ENCODE measurements at places on chromosomes 6 and 20. TPM values are rescaled to one million over a fixed set of nuclear protein-coding genes. Genes with fewer than 3 reads are reported as not detected.

Gene OPRL1
- total RNA-seq = 0.16 TPM

Gene MMP24
- total RNA-seq = not detected

Gene TRAPPC3L
- not detected for total RNA-seq

Gene GPX5
- total RNA-seq = not detected

Gene LY6G6D
- total RNA-seq = not detected

Gene HAO1
- total RNA-seq = not detected

Gene SIGLEC1
- total RNA-seq = not detected

Gene ZBP1
- total RNA-seq = 0.68 TPM

Gene HLA-G
- 0.93 TPM for total RNA-seq

Gene RAB44
- total RNA-seq = not detected

Gene ATP6V1G2
- 1.5 TPM for total RNA-seq

Gene MEI4
- total RNA-seq = not detected

- H3K4me3 ChIP-seq = no peak overlapping the region
- peaks cover 3% of the 10 kb centered on the region for H3K4me1 ChIP-seq
- H3K27ac ChIP-seq = no peak overlapping the region
- DNase-seq = no peak
- peaks cover 28% of the 10 kb centered on the region for H3K27me3 ChIP-seq
Observed at GRCh38 chr20:50014570-50015562, 32.1 kb downstream of the SNAI1 start.

DNA sequence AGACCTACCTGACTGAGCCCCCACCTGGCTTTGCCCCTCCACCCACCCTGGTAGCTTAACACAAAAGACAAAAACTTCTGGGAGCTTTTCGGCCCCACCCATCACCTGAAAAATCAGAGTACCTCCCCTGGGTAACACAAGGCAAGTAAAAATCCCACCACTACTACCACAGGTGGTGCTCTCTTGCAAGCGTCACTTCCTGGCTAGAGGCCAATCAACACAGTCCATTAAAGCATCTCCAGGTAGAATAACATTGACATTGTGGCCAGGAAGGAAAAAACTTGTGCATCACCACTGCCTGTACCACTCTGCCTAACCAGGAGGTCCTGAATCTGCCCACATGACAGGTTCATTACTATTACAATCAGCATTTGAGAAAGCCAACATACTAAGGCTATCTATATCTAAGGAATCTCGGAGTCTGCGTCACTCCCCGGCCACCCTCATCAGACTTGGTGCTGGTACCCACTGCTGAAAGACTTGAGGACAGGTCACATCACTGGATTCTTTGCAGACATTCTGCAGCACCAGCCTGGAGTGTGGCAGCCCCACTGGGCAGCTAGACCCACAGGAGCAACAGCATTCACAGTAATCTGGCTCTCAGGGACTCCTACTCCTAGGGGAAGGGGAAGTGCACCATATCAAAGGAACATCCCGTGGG lies 125.9 kb downstream of the CDK19 start:
- H3K4me3 ChIP-seq = no peak overlapping the region
- no peaks in the 10 kb centered on the region for H3K27me3 ChIP-seq
- peaks cover 22% of the 10 kb centered on the region for H3K4me1 ChIP-seq
- no peak for DNase-seq

DNA sequence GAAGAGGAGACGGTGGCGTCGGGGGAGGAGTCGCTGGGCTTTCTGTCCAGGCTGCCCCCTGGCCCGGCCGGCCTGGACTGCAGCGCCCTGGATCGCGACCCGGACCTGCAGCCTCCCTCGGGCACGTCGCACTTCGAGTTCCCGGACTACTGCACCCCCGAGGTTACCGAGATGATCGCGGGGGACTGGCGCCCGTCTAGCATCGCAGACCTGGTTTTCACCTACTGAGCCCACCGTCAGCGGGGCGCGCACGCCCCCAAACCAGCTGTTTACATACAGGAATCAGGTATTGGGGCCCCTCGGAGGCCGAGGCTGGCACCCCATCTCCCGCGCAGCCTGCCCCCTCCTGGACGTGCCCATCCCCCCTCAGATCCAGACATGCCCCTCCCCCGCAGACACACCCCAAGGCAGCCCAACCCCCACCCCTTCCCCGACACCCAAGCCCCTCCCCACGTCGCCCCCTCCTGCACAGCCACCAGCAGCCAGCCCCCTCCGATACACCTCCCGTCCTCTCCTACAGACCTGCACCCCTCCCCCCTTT lies 1.4 kb downstream of the SOX12 start:
- H3K27me3 ChIP-seq = no peaks in the 10 kb centered on the region
- peaks cover 11% of the 10 kb centered on the region for H3K36me3 ChIP-seq
- no peak for DNase-seq
- peaks cover 35% of the 10 kb centered on the region for H3K4me1 ChIP-seq
- peak overlapping the region; percentile 83 for H3K4me3 ChIP-seq

DNA sequence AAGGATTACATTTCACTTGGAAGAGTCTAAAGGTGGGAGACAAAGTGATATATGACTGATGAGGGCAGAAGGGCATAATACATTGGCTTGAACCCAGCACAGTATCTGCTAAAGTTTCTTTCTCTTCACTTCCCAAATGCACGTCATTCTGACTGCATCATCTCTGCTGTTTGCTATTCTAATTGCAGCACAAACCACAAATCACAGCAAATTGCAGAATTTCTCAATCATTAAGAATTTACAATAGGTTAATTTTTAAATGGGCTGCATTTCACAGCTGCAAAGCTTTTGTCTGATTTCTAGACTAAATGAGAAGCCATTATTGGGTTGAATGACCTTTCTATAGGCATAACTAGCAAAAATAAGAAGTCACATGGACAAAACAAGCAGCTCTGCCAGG lies 337.0 kb downstream of the RNGTT start:
- H3K4me3 ChIP-seq = no peak overlapping the region
- peaks cover 10% of the 10 kb centered on the region for H3K4me1 ChIP-seq
- DNase-seq = no peak
- H3K36me3 ChIP-seq = peaks cover 11% of the 10 kb centered on the region
- H3K27me3 ChIP-seq = no peaks in the 10 kb centered on the region

DNA sequence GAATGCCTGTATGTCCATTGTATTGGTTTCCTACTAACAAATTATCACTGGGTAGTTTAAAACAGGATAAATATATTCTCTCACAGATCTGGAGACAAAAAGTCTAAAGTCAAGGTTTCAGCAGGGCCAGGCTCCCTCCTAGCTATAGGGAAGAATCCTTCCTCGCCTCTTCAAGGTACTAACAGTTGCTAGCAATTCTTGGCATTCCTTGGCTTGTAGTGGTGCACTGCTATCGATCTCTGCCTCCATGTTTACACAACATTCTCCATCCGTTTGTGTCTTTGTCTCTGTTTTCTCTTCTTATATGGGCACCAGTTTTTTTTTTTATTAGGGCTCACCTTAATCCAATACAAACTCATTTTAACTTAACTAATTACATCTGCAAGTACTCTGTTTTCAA lies 48.9 kb downstream of the OR2B6 start:
- H3K36me3 ChIP-seq = no peaks in the 10 kb centered on the region
- H3K4me3 ChIP-seq = no peak overlapping the region
- no peak overlapping the region for H3K27ac ChIP-seq
- no peak for DNase-seq
- peaks cover 12% of the 10 kb centered on the region for H3K27me3 ChIP-seq
- no peaks in the 10 kb centered on the region for H3K4me1 ChIP-seq

GRCh38 chr6:91171754-91172462 lies 585.0 kb upstream of the MAP3K7 start:
- no peaks in the 10 kb centered on the region for H3K27me3 ChIP-seq
- no peak overlapping the region for H3K27ac ChIP-seq
- no peak overlapping the region for H3K4me3 ChIP-seq
- no peak for DNase-seq

DNA sequence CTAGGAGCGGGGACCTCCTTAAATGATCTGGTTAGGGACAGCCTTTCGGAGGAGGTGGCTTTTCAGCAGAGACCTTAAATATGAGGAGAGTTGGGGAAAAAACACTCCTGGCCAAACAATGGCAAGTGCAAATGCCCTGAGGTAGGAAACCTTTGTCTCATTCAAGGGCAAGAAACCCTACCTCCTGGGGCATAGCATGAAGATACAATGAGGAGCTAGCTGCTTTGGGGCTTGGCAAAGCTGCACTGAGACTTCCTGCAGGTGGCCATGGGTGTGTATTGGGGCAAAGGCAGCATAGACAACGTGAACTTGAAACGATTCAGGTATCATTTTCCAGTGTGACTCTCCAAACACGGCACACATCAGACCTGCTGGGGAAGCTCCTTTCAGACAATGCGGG lies 30.7 kb downstream of the PMEPA1 start:
- peaks cover 2% of the 10 kb centered on the region for H3K36me3 ChIP-seq
- H3K4me1 ChIP-seq = peaks cover 24% of the 10 kb centered on the region
- no peak overlapping the region for H3K4me3 ChIP-seq
- DNase-seq = no peak
- no peaks in the 10 kb centered on the region for H3K27me3 ChIP-seq

- no peak overlapping the region for H3K27ac ChIP-seq
- no peak overlapping the region for H3K4me3 ChIP-seq
- no peaks in the 10 kb centered on the region for H3K36me3 ChIP-seq
- peaks cover 86% of the 10 kb centered on the region for H3K27me3 ChIP-seq
- DNase-seq = no peak
Observed at GRCh38 chr6:133886104-133886775, 2.7 kb upstream of the TCF21 start.

DNA sequence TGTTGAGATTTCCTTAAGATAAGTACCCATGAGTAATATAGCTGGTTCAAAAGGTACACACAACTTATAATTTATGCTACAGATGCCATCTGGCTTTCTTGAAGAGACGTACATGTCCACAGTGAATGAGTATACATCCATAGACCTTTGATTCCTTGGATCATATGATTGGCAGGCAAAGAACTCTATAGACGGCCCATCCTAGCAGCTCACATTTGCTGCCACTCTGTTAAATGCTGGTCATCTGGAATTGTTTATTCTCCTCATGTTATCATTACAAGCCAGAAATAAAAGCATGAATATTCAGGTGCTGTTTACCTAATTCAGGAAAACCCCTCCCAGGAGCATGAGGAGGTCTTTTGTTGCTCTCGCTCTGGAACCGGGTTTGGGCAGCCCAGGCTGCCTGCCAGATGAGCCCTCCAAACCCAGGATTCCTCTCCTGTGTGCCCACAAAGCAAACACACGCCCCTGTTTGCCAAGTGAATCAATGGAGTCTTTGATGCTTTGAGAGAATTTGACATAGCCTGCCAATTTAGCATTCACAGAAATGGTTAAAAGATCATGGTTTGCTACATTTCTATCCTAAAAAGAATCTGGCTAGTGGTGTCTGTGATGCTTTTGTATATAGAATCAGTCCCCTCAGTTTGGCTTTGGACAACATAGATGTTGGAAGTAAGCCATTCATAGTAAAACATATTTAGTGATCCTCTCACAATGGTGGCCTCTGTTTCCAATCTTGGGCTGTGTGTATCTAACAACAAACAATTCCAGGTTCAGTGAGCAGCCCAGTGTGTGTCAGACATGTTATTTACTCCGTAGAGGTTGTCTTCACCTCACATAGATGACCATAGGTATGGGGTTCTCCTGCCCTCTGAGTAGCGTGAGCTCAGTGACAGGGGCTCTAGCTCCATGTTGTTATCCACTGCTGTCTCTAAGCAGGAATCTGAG lies 17.5 kb upstream of the PLCG1 start:
- H3K27ac ChIP-seq = no peak overlapping the region
- H3K4me1 ChIP-seq = no peaks in the 10 kb centered on the region
- DNase-seq = no peak
- no peaks in the 10 kb centered on the region for H3K27me3 ChIP-seq
- H3K36me3 ChIP-seq = peaks cover 13% of the 10 kb centered on the region
- H3K4me3 ChIP-seq = no peak overlapping the region
